ENCODE measurements at places on chromosomes 5 and 9. TPM values are rescaled to one million over a fixed set of nuclear protein-coding genes. Genes with fewer than 3 reads are reported as not detected.

Gene FOXI1
- not detected for polyA plus RNA-seq

Gene POLR3G
- polyA plus RNA-seq, result 27.3 TPM

Gene UNC13B
- polyA plus RNA-seq, result 10.9 TPM

Gene ADGRD2
- polyA plus RNA-seq, result not detected

Gene EDIL3
- polyA plus RNA-seq, result 0.08 TPM

Gene SV2C
- polyA plus RNA-seq, result 0.02 TPM

Gene FAM120AOS
- 16.1 TPM for polyA plus RNA-seq

Data from keratinocyte (primary cell).